ENCODE measurements at places on chromosomes 3 and 15.

DNA sequence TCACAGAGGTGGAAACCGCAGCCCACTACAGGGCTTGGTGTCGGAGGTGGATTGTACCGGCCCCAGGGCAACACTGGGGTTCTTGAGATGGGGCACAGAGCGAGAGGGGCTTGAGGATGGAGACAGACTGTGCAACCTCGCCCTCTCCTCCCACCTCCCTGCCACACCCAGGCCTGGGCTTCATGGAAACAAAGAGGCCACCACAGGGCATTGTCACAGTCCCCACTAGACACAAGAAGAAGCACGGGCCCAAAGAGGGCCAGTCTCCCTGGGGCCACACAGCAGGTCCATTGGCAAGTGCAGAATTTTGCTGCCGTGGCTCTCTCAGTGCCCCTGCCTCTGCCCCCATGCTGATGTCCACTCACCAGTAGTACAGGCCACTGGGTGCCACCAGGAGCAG is 4.1 kb upstream of the CALML4 start:
- DNase-seq = no peak

- no peak for DNase-seq
Observed at GRCh38 chr3:113496924-113497323, 18.0 kb downstream of the SPICE1 start.

DNA sequence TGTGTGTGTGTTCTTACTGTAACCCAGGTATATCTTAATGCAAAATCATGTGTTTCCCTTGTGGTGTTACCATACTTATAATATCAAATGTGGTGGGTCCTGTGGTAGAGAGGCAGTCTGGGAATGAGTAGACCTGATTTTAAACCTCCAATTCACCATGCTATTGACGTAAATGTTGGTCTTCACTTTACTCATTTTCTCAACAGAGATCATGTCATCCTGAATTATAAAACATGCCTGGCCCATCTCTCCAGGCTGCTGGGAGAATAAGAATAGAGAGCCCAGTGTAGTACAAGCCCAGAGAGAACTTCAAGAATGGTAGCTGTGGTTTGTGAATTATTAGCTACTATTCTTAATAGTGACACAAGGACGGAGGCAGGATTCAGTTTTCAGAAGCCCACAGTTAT is 88.1 kb downstream of the MBNL1 start:
- no peak for DNase-seq

DNA sequence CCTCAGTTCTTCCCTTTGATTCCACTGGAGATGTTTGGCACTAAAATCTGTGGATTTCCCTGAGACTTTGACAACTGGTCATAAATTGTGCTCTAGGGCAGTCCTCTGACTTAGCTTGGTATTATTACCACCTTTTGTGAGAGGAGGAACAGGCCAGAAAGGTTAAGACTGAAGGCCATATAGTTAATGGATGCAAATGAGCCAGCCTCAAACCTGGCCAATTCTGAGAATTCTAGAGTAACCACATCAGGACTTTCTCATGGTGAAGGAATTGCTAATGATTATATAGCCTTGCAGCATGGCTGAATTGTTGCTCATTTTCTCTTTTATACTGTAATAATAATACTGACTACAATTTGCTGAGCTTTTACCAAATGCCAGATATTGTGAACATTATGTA is 162.5 kb downstream of the CADPS start:
- no peak for DNase-seq

- no peak for DNase-seq
Observed at GRCh38 chr3:143855183-143855582, 6.9 kb upstream of the SLC9A9 start.

Measured in stimulated activated CD4-positive, alpha-beta T cell treated with anti-CD3 and anti-CD28 coated beads, Interleukin-1b, Interleukin-23, amount 100 ng/mL, for 48 hours (primary cell).